Left ventricle myocardium inferior (tissue), 1 donor: ENCODE measurements at places on chromosomes 13 and 19.

DNA sequence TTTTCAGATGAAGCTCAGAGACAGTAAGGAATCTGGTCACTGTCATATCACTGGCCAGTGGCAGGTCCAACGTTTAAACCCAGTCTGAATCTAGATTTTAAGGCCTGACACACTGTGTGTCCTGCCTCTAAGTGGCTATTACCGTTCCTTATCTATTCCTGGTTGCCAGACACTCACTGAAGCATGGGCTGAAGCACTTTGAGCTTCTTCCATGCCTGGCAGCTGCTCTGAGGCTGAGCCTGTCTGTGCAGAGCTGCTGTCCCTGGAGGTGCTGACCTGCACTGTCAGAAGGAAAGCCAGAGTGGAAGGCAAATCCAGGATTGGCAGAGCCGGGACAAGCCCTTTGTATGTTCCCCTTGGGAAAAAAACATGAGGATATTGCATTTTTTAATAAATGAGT, 109.2 kb upstream of the SLC7A1 start:
- peak; percentile 23 for DNase-seq

DNA sequence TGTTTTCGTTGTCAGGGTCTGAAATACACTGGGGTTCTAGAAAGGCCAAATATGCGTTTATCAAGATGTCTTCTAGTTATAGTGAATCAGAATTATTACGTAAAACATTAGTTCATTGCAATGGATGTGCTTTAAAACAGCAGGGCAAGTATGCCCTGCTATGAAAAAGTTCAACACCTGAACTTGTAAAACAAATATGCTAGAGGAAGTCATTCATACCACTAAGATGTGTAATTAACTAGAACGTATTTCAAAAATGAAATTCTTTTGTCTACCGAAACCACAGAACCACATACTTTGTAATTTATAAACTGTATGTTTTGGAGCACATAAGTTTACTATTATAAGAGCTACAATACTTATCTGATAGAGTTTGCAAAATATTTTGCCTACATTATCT, 266.2 kb downstream of the KCTD12 start:
- DNase-seq: no peak

DNA sequence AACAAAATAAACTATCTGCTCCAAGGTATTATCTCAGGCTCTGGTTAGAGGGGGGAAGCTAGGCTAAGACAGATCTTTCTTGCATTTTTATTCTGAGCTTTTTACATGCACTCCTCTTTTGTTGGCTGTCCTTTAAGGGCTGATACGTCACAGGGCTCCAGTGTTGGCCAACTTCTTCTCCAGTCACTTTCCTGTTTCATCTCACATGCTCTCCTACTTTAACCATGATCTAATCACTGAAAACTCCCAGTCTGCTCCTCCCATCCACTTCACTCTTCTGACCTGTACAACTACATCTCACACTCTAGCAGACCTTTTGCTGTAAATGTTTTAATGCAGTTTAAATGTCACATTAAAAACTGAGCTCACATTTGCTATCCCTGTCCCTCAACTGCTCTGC, 510.0 kb upstream of the KLF12 start:
- DNase-seq: no peak

DNA sequence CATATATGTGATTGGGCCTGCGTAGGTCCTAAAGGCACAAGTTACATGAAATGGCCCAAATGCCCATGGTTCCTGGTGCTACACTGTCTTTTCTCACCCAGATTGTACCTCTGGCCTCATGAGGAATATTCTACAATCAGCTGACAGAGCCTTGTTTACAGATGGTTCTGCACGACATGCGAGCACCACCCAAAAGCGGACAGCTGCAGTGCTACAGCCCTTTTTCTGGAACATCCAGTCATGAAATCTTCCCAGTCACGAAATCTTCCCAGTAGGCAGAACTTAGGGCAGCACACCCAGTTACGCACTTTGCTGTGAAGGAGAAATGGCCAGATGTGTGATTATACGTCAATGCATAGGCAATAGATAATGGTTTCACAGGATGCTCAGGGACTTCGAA, 7.7 kb upstream of the ELF1 start:
- DNase-seq: no peak

DNA sequence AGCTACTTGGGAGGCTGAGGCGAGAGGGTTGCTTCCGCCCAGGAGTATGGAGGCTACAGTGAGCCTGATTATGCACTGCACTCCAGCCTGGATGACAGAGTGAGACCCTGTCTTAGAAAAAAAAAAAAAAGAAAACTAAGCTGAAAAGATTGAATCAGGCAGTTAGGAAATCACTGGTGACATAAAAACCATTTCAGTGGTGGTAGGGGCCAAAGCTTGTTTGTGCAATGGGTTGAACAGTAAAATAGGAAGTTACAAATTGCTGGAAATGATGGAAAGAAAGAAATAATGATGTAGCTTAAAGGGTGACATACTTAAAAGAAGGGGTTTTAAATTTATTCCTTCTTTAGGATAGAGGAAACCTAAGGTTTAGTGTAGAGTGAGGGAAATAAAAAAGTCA, 4.8 kb upstream of the OXGR1 start:
- no peak for DNase-seq

DNA sequence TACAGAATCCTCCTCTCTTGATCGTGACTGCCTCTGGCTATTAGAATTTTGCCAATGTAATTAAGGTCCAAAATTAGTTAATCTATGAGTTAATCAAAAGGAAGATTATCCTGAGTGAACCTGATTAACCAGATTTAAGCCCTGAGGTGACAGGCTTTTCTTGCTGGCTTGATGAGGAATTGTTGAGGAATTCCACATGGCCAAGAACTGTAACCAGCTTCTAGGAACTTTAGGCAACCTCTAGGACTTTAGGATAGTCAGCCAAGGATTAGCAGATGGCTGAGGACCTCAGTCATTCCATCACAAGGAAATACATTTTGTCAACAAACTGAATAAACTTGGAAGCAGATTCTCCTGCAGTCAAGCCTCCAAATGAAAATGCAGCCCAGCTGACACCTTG, 84.8 kb downstream of the STOML3 start:
- no peak for DNase-seq
